Smooth muscle cell of bladder (primary cell): ENCODE measurements at places on chromosomes 3 and 15. TPM values are rescaled to one million over a fixed set of nuclear protein-coding genes. Genes with fewer than 3 reads are reported as not detected.

The STXBP5L gene
- under 0.01 TPM in 1 of 2 replicates, not detected in the other for total RNA-seq

The SAXO2 gene
- 0.65 and 3.1 TPM in 2 replicates for total RNA-seq

The DGKG gene
- total RNA-seq, result 2.0 and 2.1 TPM in 2 replicates

The GOLGB1 gene
- 55.3 and 60.3 TPM in 2 replicates for total RNA-seq
